ENCODE measurements at places on chromosomes 11 and 22.

- H3K4me3 ChIP-seq: no peak overlapping the region
- H3K27ac ChIP-seq: no peak overlapping the region
- no peaks in the 10 kb centered on the region for H3K36me3 ChIP-seq
- no peak for DNase-seq
Measured at GRCh38 chr11:95671768-95672167, 117.8 kb downstream of the FAM76B start.

GRCh38 chr11:128412847-128413791 is 174.2 kb downstream of the ETS1 start:
- no peaks in the 10 kb centered on the region for H3K36me3 ChIP-seq
- H3K27ac ChIP-seq: no peak overlapping the region
- no peaks in the 10 kb centered on the region for H3K27me3 ChIP-seq
- no peak for DNase-seq
- no peak overlapping the region for H3K4me3 ChIP-seq

- DNase-seq: no peak
- H3K4me3 ChIP-seq: no peak overlapping the region
- peaks cover 34% of the 10 kb centered on the region for H3K36me3 ChIP-seq
- H3K27ac ChIP-seq: no peak overlapping the region
- peaks cover 11% of the 10 kb centered on the region for H3K4me1 ChIP-seq
- no peaks in the 10 kb centered on the region for H3K27me3 ChIP-seq
Measured at GRCh38 chr11:47302853-47303252, 32.9 kb downstream of the MADD start.

GRCh38 chr11:108436594-108436993 is 30.7 kb downstream of the C11orf65 start:
- H3K27ac ChIP-seq: no peak overlapping the region
- no peaks in the 10 kb centered on the region for H3K36me3 ChIP-seq
- no peak for DNase-seq

- DNase-seq: no peak
- H3K27ac ChIP-seq: peak overlapping the region; percentile 87
- no peaks in the 10 kb centered on the region for H3K27me3 ChIP-seq
- peaks cover 10% of the 10 kb centered on the region for H3K4me1 ChIP-seq
- H3K36me3 ChIP-seq: no peaks in the 10 kb centered on the region
- peak overlapping the region; percentile 83 for H3K4me3 ChIP-seq
Measured at GRCh38 chr22:43955883-43956782, 891 bp downstream of the SAMM50 start.

DNA sequence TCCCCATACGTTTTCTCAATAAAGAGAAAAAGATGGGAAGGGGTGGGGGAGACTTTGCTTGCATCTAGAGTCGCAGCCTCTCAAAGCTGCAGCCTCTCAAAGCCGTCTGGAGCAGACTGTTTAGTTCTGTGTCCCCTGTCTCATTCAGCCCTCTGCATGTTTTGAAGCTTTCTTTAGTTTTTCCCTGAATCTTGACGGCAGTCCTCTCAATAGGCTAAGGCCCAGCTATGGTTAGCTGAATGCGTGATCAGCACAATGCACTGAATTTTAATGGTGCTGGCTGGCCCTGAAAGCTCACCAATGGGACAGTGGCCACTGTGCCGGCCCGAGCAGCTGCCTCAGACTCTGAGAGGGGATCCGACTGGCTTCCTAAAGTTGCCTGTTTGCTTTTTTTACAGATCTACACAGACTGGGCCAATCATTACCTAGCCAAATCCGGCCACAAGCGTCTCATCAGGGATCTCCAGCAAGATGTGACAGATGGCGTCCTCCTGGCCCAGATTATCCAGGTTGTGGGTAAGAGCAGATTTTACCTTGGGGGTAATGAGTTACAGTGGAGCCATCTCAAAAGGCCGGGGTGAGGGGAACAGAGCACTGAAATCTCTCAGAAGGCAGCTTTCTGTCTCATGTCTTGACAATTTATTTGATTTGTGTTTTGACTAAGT is 119.6 kb downstream of the NAV2 start:
- peaks cover 8% of the 10 kb centered on the region for H3K4me1 ChIP-seq
- no peak overlapping the region for H3K4me3 ChIP-seq
- peaks cover 30% of the 10 kb centered on the region for H3K36me3 ChIP-seq
- no peak for DNase-seq
- no peaks in the 10 kb centered on the region for H3K27me3 ChIP-seq

DNA sequence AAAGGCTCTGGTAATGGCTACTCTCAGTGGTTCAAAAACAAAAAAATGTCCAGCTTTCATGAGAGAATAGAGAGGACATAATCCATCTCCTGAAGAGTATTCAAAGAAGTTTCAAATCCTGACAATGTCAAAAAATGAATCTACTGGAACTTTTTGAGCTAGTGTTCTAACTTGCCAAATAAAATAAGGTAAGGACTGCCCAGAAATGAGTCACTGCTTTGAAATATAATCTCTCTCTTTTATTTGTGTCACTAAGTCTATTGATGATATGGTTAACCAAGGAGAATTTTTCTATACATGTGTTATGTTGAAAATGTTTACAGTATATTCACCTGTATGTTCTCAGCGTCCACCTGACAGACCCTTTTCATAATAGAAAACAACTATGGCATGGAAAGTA is 3.4 kb downstream of the GUCY1A2 start:
- DNase-seq: no peak
- H3K27ac ChIP-seq: no peak overlapping the region
- H3K4me1 ChIP-seq: peaks cover 12% of the 10 kb centered on the region

GRCh38 chr11:38672445-38672844 is 2074.4 kb upstream of the RAG2 start:
- H3K27ac ChIP-seq: no peak overlapping the region
- no peaks in the 10 kb centered on the region for H3K4me1 ChIP-seq
- DNase-seq: no peak
- H3K4me3 ChIP-seq: no peak overlapping the region
- H3K36me3 ChIP-seq: no peaks in the 10 kb centered on the region

GRCh38 chr22:40857309-40857855 is 434 bp downstream of the XPNPEP3 start:
- H3K27me3 ChIP-seq: no peaks in the 10 kb centered on the region
- H3K36me3 ChIP-seq: peaks cover 22% of the 10 kb centered on the region

GRCh38 chr11:93733474-93733873 is 7.8 kb downstream of the TAF1D start:
- no peak for DNase-seq
- peaks cover 15% of the 10 kb centered on the region for H3K4me1 ChIP-seq
- H3K4me3 ChIP-seq: no peak overlapping the region
- H3K27ac ChIP-seq: no peak overlapping the region
- peaks cover 55% of the 10 kb centered on the region for H3K36me3 ChIP-seq
- H3K27me3 ChIP-seq: no peaks in the 10 kb centered on the region

DNA sequence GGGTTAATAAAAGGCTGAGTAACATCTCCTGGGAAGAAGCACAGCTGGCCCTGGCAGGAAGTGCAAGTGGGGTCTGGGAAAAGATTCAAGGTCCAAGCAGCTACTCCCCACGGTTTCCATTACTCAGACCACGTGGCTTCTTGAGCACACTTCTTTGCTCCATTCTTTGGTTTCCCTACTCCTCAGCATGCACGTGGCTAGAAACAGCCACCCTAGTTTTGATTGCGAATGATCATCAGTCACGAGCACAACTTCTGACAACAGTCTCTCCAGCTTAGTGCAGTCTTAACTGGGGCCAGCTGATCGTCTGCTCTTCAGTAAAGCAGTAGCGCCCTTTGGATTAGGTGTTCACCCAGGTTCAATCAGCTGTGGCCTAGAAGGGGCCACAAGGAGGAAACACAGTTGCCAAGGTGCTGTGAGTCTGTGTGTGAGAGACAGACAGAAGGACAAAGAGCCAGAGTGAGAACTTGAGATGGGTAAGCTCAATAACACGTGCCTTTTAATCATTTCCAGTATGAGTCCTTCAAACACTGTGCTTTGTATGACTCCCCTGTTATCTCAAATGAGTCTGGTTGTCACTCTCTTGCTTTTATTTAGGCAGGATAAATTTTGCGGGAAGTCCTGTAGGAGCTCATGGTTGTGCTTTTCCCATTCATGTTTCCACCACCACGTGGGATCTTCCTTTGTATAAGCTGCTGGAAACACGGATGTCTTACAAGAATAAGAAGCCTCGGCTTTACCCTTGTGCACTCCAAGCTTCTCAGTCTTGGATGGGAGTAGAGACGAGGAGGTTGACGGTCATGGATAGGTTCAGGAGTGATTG is 901 bp upstream of the PARVA start:
- peak overlapping the region; percentile 98 for H3K27ac ChIP-seq
- DNase-seq: no peak
- peaks cover 8% of the 10 kb centered on the region for H3K4me1 ChIP-seq
- peak overlapping the region; percentile 75 for H3K4me3 ChIP-seq
- H3K27me3 ChIP-seq: no peaks in the 10 kb centered on the region
- no peaks in the 10 kb centered on the region for H3K36me3 ChIP-seq

- no peak for DNase-seq
- no peak within 1 kb of the TSS for H3K4me3 ChIP-seq
- no peaks in the 10 kb centered on the region for H3K27me3 ChIP-seq
- H3K4me1 ChIP-seq: no peaks in the 10 kb centered on the region
- H3K27ac ChIP-seq: no peak within 1 kb of the TSS
- no peaks in the 10 kb centered on the region for H3K36me3 ChIP-seq
Measured at GRCh38 chr11:59510941-59511589, at the start of gene OR4D9. Gene OR4D9, plus strand, starts transcription at chr11:59511539. Its CDS starts 3,374 bp downstream, at chr11:59514913.

- DNase-seq: no peak
- no peaks in the 10 kb centered on the region for H3K4me1 ChIP-seq
- no peaks in the 10 kb centered on the region for H3K27me3 ChIP-seq
- H3K27ac ChIP-seq: no peak overlapping the region
- no peaks in the 10 kb centered on the region for H3K36me3 ChIP-seq
Measured at GRCh38 chr11:64649291-64649697, 58.3 kb downstream of the SLC22A12 start.

GRCh38 chr11:58039589-58039988 is 8.8 kb downstream of the OR6Q1 start:
- H3K4me3 ChIP-seq: no peak overlapping the region
- H3K4me1 ChIP-seq: no peaks in the 10 kb centered on the region
- no peak overlapping the region for H3K27ac ChIP-seq
- no peak for DNase-seq
- no peaks in the 10 kb centered on the region for H3K27me3 ChIP-seq

- no peaks in the 10 kb centered on the region for H3K36me3 ChIP-seq
- no peak overlapping the region for H3K27ac ChIP-seq
- DNase-seq: no peak
- no peaks in the 10 kb centered on the region for H3K4me1 ChIP-seq
- no peak overlapping the region for H3K4me3 ChIP-seq
- no peaks in the 10 kb centered on the region for H3K27me3 ChIP-seq
Measured at GRCh38 chr11:68721075-68721474, 30.2 kb downstream of the TESMIN start.

DNA sequence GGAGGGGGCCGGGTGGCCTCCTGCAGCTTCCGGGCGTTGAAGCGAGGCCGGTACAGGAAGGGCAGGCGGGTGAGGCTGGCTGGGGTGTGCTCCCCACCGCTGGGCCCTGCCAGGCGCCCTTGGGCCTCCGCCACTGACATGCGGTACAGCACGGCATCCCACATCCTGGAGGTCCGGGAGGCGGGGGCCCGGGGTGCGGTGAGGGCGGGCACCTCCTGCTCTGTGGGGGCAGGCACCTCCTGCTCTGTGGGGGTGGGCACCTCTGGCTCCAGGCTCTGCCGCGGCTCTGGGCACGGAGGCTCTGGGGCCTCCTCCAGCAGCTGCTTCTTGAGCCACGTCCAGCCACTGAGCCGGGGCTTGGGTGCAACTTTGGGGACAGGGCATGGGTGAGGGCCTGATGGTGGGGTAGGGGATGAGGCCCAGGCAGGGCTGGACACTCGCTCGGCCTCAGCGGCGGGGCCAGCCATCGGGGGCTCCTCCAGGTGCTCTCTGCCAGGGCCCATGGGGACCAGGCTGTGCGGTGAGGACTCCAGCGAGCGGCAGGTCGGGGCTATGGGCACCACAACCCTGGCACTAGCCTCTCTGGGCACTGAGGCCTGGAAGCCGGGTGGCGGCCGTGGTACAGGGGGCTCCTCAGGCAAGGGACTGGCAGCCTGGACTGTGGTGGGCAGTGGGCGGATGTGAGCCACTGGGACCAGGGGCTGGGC is 2.3 kb downstream of the PRR33 start:
- DNase-seq: no peak
- no peak overlapping the region for H3K4me3 ChIP-seq
- peaks cover 40% of the 10 kb centered on the region for H3K4me1 ChIP-seq
- H3K27ac ChIP-seq: peak overlapping the region; percentile 21
- no peaks in the 10 kb centered on the region for H3K27me3 ChIP-seq

- DNase-seq: no peak
- H3K4me1 ChIP-seq: peaks cover 19% of the 10 kb centered on the region
- H3K27me3 ChIP-seq: no peaks in the 10 kb centered on the region
- peak overlapping the region; percentile 76 for H3K27ac ChIP-seq
- H3K4me3 ChIP-seq: no peak overlapping the region
Measured at GRCh38 chr22:42977569-42977968, 37.4 kb downstream of the PACSIN2 start.

DNA sequence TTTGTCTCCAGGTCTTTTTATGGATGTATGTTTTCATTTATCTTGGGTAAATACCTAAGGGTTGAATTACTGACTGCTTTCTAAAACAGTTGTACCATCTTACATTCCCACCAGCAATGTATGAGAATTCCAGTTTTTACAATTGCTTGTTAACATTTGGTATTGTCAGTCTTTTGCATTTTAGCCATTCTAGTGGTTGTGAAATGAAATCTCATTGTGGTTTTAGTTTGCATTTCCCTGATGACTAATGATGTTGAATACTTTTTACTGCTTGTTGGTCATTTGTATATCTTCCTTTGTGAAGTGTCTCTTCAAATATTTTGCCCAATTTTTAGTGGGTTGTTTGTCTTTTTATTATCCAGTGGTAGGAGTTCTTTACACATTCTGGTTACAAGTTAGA is 92.8 kb downstream of the ARFGAP2 start:
- no peaks in the 10 kb centered on the region for H3K36me3 ChIP-seq
- H3K4me1 ChIP-seq: no peaks in the 10 kb centered on the region
- no peak overlapping the region for H3K4me3 ChIP-seq
- no peak overlapping the region for H3K27ac ChIP-seq

DNA sequence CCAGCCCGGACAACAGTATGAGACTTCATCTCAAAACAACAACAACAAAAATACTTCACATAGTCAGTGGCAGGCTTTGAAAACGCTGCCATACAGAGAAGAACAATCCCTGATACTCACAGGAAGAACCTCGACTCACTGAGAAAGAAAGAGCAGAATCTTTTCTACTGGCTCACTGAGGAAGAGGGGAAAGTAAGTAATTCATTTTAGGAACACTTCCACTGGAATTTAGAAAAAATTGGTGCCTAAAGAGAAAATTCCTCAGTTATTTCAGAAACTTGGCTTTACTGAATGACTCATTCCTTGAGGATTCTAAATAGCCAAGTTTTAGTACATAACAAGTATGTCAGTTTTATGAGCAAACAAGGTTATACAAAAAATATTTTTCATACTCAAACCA is 12.3 kb downstream of the NARS2 start:
- H3K4me3 ChIP-seq: no peak overlapping the region
- H3K36me3 ChIP-seq: no peaks in the 10 kb centered on the region
- H3K27ac ChIP-seq: no peak overlapping the region
- DNase-seq: no peak

DNA sequence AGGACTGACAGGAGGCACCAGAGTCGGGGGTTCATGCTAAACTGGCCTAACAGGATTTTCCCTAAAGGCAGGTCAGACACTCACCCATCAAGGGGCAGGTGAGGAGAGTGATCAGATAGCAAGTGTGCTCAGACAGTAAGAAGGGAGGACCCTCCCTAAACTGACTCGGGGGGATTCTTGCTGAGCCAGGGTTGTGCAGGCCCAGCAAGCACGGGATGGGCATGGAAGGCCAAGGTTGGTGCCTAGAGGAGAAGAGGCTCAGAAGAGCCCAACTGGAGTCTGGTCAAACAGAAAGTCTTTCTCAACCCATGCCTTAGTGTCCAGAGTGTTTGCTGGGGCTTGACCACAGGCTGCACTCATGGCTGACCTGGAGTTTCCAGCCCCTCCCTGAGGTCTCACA is 6.2 kb upstream of the APOL1 start:
- no peak for DNase-seq
- H3K27me3 ChIP-seq: no peaks in the 10 kb centered on the region
- peaks cover 44% of the 10 kb centered on the region for H3K4me1 ChIP-seq
- H3K27ac ChIP-seq: no peak overlapping the region
